ENCODE measurements at places on chromosomes 7 and 10.
A peak's percentile ranks its signal among the peaks of the same experiment; 100 is the strongest.

- DNase-seq: no peak
Measured at GRCh38 chr10:99520040-99520846, 12.5 kb upstream of the NKX2-3 start.

- DNase-seq: no peak
Measured at GRCh38 chr7:146116521-146117222, at the start of gene CNTNAP2. Gene CNTNAP2, plus strand, starts transcription at chr7:146116801. Its CDS starts 76 bp downstream, at chr7:146116877.

GRCh38 chr10:21172930-21173801 is 276.1 kb upstream of the NEBL start:
- no peak for DNase-seq

DNA sequence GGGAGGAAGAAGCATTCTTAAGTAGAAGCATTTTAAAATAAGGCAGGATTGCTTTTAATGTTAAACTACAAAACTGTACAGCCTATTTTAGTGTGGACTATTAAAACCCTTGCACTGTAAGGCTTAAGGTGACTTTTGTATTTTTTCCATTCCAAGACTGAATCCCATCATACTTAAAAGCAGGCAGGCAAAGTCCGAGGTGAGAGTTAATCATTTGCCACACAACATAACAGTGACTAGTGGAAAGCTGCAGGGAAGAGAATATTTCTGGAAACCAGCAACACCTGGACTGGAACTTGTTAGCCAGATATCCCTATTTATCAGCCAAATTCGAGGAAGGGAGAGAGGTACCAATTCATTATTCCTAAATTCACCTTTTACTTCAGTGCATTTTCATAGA is 3.5 kb downstream of the PRR15 start:
- no peak for DNase-seq

DNA sequence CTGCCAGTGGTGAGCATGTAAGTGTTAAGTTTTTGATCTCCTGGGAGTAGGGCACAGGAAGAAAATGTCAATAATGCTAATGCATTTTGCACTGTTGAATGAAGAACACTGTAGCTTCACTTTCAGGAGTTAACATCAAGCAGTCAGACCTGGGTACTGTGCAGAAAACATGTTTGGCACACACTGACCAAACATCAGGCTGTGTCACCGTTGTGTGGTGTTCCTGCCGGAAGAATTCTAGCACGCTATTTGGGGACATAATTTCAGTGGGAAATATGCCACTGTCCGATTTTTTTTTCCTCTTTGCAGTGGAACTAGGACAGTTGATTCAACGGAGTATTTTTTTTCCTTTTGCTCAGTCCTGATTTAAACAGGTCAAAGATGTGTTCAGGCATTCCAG is 24.4 kb upstream of the ABCB5 start:
- DNase-seq: no peak

- no peak for DNase-seq
Measured at GRCh38 chr7:111138193-111138569, 47.3 kb downstream of the LRRN3 start.

DNA sequence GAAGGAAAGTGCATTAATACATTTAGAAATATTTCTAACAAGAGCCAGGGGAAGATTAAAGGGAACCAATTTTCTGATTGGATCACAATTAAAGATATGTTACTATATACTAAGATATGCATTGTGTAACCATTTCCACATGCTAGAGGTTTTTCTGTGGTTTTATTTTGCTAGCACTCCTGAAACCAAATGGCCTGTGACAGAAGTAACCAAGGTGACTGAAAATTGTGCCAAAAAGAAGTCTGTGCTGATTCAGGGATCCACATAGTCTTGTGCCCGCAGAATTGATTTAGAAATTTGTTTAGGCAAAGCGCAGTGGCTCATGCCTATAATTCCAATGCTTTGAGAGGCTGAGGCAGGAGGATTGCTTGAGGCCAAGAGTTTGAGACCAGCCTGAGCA is 1.8 kb downstream of the CC2D2B start:
- no peak for DNase-seq

DNA sequence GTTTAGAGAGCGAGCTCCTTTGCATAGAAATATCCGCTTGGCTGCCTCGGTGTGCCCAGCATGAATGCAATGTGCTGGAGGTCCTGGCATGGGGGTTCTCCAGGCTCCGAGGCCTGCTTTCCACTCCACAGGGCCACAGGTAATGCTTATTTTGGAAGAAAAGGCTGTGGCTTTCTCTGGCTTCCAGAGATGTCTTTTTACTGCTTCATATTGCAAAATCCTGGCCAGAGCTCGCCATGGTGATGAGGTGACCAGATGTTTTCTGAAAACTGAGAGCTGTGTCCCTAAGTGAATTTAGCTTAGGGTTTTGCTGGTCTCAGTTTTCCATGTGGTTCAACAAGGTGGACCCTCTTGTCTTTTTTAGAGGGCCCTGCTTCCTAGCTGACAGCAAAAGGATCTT is 65.2 kb downstream of the BMPER start:
- no peak for DNase-seq

DNA sequence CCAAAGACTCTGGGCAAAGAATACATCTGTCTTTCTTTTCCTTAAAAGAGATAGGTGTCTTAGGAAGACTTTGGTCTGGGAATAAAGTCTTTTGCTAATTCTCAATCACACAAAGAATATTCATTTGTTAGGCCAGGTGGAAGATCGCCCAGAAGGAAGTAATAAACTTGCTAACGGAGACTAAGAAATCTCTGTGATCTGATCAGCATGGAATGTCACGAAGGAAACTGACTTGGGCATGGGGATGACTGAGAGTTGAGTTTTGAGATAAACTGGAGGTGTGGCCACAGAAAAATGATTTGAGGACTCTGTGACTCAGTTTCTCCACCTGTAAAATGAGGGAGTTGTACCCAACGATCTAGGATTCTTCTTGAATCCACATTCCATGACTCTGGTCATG is 161.1 kb upstream of the SVIL start:
- no peak for DNase-seq

DNA sequence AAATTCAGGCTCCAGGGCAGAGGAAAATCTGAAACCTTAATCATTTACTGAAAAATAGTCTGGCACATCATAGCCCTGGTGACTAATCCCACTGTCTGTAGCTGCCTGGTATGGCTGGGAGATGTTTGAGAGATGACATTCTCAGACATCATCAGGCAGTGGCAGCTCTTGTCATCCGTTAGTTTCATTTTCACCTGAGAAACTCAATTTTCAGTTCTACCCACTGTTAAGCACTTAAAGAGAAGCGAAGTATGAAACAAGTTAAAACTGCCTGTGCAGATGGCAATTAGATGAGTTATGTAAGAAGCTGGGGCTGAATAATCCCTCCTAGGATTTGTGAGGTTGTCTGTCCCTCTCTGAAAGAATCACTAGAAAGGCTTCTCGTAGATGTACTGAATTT is 150.2 kb downstream of the NSUN6 start:
- DNase-seq: no peak

- DNase-seq: no peak
Measured at GRCh38 chr7:117458977-117459583, 20.7 kb upstream of the CFTR start.

DNA sequence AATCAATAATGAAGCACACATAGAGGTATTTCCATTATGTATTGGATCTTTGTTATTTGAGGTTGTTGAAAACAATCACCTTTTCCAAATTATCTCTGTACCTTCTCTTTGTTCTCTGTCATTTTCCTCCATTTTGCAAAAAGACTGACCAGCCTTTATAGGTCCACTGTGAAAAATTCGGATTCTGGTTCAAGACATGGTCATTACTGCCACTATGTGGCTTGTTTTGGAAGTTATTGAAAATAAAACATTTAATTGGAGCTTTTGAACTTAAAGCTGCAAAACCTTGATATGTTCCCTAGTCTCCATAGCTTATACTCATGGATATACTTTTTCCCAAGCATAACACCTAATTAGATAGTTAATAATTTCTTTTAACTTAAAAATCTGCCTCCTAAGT is 1094.4 kb downstream of the NRG3 start:
- DNase-seq: no peak

DNA sequence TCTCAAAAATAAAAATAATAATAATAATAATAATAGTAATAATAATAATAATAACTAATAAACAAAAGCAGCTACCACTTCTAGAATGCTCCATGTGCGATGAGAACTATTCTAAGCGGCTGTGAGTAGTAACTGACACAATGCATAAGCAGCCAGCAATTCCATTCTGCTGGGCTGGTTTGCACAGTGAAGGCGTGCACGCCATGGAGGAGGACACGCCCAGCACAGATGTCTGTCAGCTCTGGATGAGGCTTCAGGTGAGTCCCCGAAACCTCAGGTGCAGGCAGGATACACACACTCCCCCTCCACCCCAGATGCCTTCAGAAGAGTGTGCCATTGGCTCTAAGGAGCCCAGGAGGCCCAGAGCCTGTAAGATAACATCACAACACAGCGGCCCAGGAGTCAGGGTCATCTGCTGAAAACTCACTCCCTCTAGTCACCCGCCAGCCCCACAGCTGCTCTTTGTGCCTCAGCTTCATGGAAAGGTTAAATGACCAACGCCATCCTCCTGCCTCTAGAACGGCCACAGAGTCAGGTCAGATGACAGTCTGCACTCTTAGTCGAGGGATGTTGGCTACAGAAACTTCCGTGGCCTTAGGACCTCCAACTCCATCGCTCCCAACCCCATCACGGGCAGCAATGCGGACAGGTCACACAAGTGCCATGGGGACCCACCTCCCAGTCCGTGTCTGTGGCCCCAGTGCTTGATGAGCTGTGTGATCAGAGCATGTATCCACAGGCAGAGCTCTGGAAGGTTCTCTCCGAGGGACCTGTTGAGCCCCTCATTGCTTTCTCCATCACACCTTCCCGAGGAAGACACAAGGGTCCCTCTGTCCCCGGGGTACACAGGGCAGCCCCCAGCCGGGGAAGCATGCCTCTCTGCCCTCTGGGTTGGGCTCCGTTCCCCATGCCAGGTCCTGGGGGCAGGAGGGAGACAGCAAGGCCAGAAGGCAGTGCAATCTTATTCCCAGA is 103.9 kb downstream of the CTBP2 start:
- DNase-seq: no peak

GRCh38 chr7:133258174-133258573 is 5.3 kb downstream of the EXOC4 start:
- DNase-seq: no peak

DNA sequence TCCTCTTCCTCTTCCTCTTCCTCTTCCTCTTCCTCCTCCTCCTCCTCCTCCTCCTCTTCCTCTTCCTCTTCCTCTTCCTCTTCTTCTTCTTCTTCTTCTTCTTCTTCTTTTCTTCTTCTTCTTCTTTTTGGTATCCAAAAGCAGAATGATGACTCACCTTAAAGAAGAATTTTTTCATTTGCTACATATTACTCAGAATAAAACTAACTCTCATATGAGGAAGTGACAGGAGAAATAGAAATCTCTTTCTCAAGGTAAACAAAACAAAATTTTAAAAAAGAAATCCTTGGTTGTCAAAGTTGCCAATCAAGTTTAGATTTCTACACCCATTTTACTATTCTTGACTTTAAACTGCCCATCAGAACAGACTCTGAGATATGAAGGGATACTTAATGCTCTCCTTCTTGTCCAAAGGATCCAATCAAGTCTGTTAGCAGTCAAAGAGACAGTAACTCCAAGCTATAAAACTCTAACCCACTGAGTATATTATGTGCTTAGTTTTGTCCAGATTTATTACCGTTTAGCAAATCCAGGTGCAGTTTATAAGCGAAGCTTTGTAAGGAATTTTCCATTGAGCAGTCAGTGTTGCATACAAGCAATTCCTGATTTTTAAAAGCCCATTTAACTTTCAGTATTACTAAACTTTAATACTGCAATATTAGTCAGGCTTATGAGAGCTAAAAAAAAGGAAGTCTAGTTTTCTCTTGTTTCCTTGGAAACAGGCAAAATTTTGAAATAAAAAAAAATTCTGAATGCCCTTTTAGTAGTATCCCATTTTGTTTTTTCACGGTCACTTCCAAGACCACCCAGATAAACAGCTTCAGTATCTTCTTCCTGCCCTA is 43.1 kb upstream of the SNX13 start:
- no peak for DNase-seq

GRCh38 chr7:22330903-22331302 is 26.1 kb downstream of the RAPGEF5 start:
- DNase-seq: no peak

GRCh38 chr10:12188656-12189055 is 7.0 kb downstream of the NUDT5 start:
- no peak for DNase-seq

DNA sequence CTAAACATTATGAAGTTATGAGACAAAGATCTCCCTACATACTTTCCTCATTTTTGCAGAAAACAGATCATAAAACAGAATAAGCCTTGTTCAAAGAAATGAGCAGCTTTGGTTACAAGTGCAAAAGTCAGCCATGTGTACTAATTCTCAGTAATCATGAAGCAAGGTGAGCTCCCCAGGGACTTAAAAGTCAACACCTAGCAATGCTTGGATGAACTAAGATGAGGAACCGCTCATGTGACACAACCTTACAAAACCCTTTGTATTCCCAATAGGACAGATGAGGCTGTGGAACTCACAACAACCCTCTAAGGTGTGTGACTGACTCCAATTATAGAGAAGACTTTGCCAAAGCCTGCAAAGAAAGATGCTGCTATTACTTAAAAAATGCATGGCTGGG is 154.5 kb downstream of the SLC25A13 start:
- peak; percentile 41 for DNase-seq

- DNase-seq: no peak
Measured at GRCh38 chr10:78124167-78124566, 90.5 kb downstream of the RPS24 start.

DNA sequence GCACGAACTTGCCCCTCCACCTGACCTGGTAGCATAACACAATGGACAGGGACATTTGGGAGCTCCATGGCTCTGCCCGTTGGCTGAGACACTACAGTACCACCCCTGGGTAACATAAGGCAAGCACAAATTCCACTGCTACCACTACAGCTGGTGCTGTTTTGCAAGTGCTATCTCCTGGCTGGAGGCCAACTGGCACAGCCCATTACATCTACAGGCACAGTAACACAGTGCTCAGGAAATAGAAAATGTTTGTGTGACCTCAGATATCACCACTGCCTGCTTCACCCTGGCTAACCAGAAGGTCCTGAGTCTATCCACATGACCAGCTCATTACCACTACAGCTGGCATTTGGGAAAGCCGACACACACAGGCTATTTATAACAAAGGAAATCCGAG is 631.1 kb upstream of the MBL2 start:
- no peak for DNase-seq

DNA sequence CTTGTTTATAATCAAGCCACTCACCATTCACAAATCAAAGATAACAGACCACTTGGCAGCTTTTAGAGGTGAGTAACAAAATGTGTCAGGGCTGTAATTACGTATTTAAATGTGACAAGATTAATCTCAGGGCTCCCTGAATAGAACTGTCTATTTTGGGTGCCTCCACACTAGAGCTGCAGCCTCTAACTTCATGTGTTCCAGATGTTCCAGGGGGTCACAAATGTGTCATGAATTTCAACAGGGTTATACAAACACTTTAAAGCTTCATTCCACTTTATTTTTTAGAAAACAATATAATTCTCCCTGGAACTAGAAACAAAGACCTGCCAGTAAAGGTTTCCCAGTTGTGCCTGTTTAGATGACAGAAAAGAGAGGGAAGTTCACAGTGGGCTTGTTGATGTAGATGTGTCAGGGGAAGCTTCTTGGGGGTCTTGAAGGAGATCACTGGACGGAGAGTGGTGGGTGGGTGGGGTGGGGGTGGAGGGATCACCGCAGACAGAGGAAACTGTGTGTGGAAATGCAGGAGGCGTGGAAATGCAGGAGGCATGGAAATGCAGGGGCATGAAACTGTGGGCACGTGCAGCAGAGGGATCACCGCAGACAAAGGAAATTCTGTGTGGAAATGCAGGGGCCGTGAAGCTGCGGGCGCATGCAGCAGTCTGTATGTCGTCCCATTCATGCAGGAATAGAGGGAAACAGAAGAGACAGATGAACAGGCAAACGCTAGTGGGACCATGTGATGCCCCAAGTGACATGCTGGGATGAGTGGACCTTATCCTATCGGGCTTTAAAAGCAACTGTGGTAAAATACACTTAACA is 42.0 kb upstream of the TRIL start:
- no peak for DNase-seq
